ENCODE measurements at places on chromosomes 16 and 17. TPM values are rescaled to one million over a fixed set of nuclear protein-coding genes. Genes with fewer than 3 reads are reported as not detected.

Gene VTN
- total RNA-seq: 7.5 TPM

Gene CMTR2
- 23.1 TPM for total RNA-seq

Gene CMTM2
- total RNA-seq: not detected

Gene WIPF2
- total RNA-seq: 11.2 TPM

Gene RNF135
- total RNA-seq: 4.6 TPM

Gene CD300H
- not detected for total RNA-seq

Gene EVI2B
- 0.85 TPM for total RNA-seq

DNA sequence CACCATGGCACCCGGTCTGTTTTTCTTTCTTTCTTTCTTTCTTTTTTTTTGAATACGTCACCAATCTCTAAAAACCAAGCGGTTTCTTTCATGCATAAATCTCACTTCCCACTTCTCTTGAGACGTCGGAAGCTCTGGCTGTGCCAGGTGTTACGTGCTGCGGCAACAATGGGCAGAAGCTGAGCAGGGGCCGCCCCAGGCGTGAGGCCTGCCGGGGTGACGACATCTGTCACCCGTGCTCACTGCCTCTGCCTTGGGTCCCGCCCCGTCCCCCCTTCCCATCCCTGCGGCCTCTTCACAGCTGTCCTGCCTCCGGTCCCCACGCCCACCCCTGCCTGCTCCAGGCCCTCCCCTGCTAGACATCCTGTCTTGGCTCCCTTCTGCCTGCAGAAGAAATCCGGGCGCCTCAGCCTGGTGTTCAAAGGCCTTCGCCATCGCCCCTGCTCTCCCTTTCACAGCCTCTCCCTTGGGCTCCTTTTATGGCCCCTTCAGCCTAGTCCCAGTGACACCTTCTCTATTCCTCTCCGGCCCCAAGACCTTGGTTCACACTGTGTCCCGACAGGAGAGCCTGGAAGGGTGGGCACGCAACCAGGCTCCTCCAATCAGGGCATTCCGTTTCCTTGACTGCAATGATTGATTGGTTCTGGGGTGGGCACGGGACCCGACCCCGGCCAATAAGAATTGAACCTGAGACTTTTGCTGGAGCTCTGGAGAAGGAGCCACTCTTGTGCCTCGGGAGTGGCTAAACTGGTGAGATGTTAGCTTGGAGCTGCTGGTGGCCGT, 4.8 kb downstream of the P2RX1 start:
- DNase-seq: no peak

DNA sequence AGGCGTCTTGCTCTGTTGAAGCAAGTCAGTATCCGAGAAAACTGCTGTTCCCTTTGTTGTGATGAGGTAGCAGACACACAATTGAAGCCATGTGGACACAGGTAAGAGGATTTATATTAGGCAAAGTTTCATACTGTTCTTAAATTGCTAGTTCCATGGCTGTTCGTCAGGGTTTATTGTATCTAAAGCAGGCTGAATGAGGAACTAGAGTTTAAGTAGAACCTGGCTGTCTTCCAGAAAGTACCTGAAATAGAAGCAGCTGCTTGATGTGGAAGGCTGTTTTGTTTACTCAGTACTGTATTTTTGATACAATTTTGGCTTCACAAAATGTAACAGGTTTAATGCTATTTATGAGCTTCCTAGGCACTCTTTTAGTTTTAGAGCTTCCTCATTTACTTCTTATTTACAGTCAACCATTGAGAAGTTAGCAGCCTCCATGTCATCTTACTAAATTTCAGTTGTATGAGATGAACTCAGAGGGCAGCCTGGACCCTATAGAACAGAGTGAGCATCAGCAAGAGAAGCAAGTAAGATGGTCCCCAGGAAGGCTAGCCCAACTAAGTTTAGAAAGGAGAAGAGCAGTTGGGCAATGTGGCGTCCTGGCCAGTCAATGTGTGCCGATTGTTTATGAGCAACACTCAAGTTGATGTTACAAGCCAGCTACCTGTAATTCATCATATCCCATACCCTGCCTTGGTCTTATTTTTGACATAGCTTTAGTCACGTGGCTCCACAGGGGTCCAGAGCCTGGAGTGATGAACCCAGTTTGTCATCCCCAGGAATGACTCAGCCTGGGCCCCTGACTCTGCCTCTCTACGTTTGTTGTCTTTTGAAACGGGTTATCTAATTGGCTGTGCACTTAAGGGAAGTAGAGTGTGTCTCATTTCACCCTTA, 9.7 kb upstream of the ARL2BP start:
- DNase-seq: no peak

GRCh38 chr16:78094166-78094565, 5.3 kb upstream of the WWOX start:
- no peak for DNase-seq

DNA sequence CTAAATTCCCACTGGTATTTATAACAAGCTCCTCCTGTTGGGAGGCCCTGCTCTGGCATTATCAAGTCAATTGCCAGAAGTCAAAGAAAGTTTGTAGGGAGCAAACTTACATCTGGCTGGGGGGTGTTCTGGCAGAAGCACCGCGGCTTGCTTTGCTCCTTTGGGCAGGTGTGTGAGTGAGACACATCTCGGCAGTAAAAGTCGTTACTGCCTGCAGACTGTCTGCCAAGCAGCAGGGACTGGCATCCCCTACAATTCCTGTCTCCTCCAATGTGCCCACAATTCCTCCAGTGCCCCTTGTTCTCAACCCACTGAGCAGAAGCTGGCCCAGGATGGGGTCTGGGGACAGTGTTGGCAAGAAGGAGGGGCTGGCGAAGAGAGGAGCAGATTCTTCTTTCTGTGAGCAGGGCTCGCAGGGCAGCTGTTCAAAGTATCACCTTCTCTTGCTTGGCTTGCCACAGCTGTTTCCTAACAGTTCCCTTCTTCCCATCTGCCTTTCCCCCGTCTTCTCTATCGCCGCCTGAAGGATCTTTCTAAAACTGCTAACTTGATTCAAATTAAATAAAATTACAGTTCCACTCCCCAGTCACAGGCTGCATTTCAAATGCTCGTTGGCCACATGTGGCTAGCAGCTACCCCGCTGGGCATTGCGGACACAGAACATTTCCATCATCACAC, 30.2 kb downstream of the SPACA3 start:
- DNase-seq: no peak

GRCh38 chr17:77670173-77670572, 288.3 kb upstream of the TNRC6C start:
- DNase-seq: no peak

DNA sequence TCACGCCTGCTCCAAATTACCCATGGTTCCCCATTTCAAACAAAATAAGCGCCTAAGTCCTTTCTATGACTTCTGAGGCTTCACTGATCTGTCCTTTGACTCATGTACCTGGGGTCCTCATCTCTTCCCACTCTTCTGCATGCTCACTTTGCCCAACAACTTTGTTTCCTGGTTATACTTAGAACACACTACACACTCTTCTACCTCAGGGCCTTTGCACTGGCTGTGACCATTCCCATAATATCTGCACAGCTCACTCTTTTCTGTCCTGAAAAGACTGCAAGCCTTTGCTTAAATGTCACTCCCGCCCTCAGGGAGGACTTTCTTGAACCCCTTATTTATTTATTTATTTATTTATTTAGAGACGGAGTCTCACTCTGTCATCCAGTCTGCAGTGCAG, 14.1 kb downstream of the CDH1 start:
- DNase-seq: no peak

- DNase-seq: no peak
Observed at GRCh38 chr17:4743898-4744297, 4.2 kb upstream of the CXCL16 start.

GRCh38 chr16:3413730-3414379, 12.8 kb downstream of the ZNF174 start:
- no peak for DNase-seq

Data from ascending aorta (tissue), 2 donors.